ENCODE measurements at places on chromosomes 5 and 9. TPM values are rescaled to one million over a fixed set of nuclear protein-coding genes. Genes with fewer than 3 reads are reported as not detected.

The ZFP37 gene
- 0.62 TPM for total RNA-seq

The ALDOB gene
- not detected for total RNA-seq

The C9 gene
- total RNA-seq, result not detected

The OR5C1 gene
- total RNA-seq, result not detected

DNA sequence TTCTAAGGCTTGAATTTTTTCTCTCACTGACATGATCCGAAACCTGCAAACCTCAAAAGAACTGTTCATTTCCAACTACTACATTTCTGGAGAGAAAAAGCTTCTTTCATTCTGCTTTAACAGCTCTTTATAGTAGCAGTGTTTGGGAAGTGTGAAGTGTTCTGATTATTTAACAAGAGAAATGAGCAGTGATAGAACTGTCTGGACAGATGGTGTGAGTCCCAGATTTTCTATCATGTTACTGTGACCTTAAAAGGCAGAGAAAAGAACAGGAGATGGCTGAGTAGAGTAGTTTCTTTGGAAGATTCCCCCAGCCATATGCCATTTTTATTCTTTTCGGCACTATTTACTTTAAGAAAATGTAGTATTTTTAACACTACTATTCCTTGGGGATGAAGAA is 41.3 kb upstream of the TAL2 start:
- no peak for DNase-seq

DNA sequence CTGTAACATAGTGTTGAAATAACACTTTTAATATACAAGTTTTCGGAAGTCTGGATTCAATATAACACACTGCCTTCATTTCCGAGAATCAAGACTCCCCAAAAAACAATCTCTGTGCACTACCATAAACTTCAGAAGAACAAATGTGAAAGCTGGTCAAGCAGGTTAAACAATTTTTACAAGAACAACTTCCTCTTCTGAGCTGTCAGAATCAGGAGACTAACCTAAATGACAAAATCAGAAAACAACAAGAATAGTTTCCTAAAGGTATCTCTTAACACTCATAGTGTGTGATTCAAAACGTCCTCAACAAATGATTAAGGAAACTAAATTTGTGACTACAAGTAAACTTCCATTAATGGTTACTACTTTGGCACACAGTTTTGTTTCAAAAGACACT is 11.6 kb downstream of the C9orf72 start:
- no peak for DNase-seq

All from MG63 (cell line).